ENCODE measurements at places on chromosomes 4 and X.

- no peak for DNase-seq
These were observed 84.3 kb upstream of the AFF2 start for GRCh38 chrX:148416142-148416541.

GRCh38 chrX:68533656-68534055 lies 34.8 kb downstream of the YIPF6 start:
- no peak for DNase-seq

GRCh38 chr4:5814421-5814820 lies 78.5 kb downstream of the CRMP1 start:
- DNase-seq: no peak

DNA sequence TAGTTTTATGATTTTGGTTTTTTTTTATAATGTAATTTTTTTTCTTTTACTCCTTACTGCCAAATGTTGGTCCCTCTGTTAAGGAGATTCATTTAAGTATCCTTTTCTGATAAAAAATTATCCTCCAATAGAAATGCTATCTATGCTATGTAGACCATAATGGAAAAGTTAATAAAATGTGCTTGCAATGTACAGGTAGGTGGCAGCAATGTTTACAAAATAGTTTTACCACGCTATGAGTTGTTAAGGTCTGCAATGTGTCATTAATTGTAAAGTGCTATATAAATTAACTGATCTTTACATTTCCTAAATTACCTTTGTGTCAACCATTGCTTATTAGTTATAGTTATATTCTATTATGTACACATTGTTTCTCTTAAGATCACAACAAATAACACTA lies 3.8 kb upstream of the CENPC start:
- no peak for DNase-seq

- no peak for DNase-seq
These were observed 260.6 kb upstream of the BOD1L1 start for GRCh38 chr4:13888112-13888511.

DNA sequence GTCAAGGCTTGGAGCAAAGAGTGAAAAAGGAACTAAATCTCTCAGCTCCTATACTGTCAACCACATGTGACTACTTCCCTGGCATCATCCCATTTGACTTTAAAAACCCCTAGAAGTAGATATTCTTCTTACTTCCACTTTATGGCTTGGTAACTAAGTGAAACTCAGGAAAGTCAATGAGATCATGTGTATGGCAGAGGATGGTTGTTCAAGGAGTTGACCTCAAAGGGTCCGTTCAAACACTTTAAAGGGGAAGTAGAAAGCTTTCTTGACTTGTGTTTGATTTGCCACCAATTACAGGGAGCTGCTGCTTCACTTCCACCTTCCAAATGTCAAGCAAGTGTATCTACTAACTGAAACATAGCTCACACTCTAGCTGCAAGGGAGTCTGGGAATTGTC lies 187.2 kb downstream of the RAB28 start:
- DNase-seq: no peak

Measured in stimulated activated CD4-positive, alpha-beta T cell treated with anti-CD3 and anti-CD28 coated beads, Interleukin-1b, Interleukin-23, amount 100 ng/mL, for 1 hour (primary cell).